ENCODE measurements at places on chromosomes 11 and 22. TPM values are rescaled to one million over a fixed set of nuclear protein-coding genes. Genes with fewer than 3 reads are reported as not detected.

RHOD gene
- 12.2 TPM for total RNA-seq

SYT13 gene
- not detected for total RNA-seq

DNA sequence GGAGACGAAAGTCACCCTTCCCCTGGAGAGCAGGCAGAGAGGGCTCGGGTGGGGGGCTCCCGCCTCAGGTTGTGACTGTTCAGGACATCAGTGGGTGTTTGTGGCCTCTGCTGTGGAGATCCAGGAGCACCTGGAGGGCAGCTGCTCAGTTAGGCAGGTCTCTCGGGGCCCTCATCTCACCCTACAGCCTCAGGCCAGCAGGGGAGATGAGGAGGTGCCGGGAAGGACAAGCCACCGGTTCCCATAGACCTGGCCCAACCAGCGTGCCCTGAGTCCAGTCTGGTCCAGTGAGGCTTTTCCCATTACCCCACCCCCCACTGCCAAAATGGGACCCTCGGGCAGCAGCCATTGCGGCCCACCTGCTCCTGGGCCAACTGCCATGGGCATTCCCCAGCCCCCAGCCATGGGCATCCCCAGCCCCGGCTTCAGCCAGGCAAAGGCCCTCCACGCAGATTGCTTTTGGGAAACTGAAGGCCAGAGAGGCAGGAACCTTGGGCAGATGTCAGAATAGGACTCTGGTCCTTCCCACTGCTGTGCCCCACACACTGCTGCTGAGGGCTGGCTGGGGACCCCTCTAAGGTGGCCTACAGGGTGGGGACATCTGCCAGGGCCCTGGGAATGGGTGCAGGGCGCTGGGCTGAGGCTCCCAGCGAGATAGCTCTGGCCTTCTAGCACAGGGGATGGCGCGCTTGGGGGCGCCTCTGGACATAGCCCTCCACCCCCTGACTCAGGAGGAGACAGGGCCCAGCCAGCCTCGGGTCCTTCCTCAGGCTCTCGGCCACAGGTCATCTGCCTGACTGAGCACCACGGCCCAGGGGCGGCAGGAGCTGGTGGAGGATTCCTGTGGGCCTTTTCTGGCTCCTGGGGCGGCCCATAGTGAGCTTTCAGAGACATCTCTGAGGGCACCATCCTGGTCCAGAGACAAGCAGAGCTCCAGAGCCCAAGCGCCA lies 4.8 kb downstream of the PIM3 start:
- H3K36me3 ChIP-seq = peaks cover 40% of the 10 kb centered on the region
- no peaks in the 10 kb centered on the region for H3K27me3 ChIP-seq
- H3K4me1 ChIP-seq = peaks cover 72% of the 10 kb centered on the region
- H3K27ac ChIP-seq = peak overlapping the region; percentile 90
- DNase-seq = peak; percentile 52

- no peaks in the 10 kb centered on the region for H3K36me3 ChIP-seq
- peaks cover 3% of the 10 kb centered on the region for H3K27me3 ChIP-seq
- no peak for DNase-seq
- no peak overlapping the region for H3K4me3 ChIP-seq
- no peak overlapping the region for H3K27ac ChIP-seq
Observed at GRCh38 chr11:132185726-132186592, 815.5 kb downstream of the NTM start.
